ENCODE measurements at places on chromosomes 5 and 9. TPM values are rescaled to one million over a fixed set of nuclear protein-coding genes. Genes with fewer than 3 reads are reported as not detected.
A peak's percentile ranks its signal among the peaks of the same experiment; 100 is the strongest.

Gene TOMM5
- 79.9 TPM for total RNA-seq

Gene SLC45A2
- 7.6 TPM for total RNA-seq

Gene FBXW11
- total RNA-seq = 43.1 TPM

Gene RPP25L
- 20.3 TPM for total RNA-seq

Gene C5orf52
- not detected for total RNA-seq

Gene LIFR
- total RNA-seq = 43.4 TPM

Gene HTR1A
- total RNA-seq = not detected

- H3K27me3 ChIP-seq = no peaks in the 10 kb centered on the region
- peaks cover 15% of the 10 kb centered on the region for H3K4me1 ChIP-seq
- no peak overlapping the region for H3K4me3 ChIP-seq
- no peaks in the 10 kb centered on the region for H3K36me3 ChIP-seq
- no peak overlapping the region for H3K27ac ChIP-seq
- DNase-seq = no peak
Observed at GRCh38 chr9:27276193-27277030, 20.5 kb downstream of the EQTN start.

DNA sequence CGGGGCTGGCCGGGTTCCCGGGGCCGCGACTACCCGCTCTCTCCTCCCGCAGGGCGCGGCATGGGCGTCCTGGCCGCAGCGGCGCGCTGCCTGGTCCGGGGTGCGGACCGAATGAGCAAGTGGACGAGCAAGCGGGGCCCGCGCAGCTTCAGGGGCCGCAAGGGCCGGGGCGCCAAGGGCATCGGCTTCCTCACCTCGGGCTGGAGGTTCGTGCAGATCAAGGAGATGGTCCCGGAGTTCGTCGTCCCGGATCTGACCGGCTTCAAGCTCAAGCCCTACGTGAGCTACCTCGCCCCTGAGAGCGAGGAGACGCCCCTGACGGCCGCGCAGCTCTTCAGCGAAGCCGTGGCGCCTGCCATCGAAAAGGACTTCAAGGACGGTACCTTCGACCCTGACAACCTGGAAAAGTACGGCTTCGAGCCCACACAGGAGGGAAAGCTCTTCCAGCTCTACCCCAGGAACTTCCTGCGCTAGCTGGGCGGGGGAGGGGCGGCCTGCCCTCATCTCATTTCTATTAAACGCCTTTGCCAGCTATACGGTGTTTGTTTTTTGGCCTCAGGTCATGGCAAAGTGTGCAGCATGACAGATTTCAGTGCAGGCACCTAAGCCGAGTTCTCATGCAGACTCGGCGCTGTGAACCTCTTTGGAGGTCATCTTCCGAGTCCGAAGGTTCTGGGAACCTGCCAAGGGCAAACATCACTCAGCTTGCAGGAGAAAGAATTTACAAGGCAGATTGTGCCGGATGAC, 516 bp downstream of the MRPL41 start:
- peaks cover 41% of the 10 kb centered on the region for H3K4me1 ChIP-seq
- peaks cover 20% of the 10 kb centered on the region for H3K36me3 ChIP-seq
- H3K27me3 ChIP-seq = no peaks in the 10 kb centered on the region
- H3K27ac ChIP-seq = peak overlapping the region; percentile 90

GRCh38 chr5:129906177-129906887, 2.1 kb downstream of the CHSY3 start:
- peak overlapping the region; percentile 72 for H3K4me3 ChIP-seq
- peaks cover 22% of the 10 kb centered on the region for H3K4me1 ChIP-seq
- peaks cover 17% of the 10 kb centered on the region for H3K27me3 ChIP-seq
- H3K27ac ChIP-seq = no peak overlapping the region
- no peaks in the 10 kb centered on the region for H3K36me3 ChIP-seq
- DNase-seq = peak; percentile 61

- H3K4me3 ChIP-seq = no peak overlapping the region
- no peaks in the 10 kb centered on the region for H3K27me3 ChIP-seq
- no peaks in the 10 kb centered on the region for H3K36me3 ChIP-seq
- H3K4me1 ChIP-seq = no peaks in the 10 kb centered on the region
Observed at GRCh38 chr5:171157775-171158174, 151.3 kb upstream of the TLX3 start.

GRCh38 chr9:32010322-32010721, 374.1 kb upstream of the ACO1 start:
- no peak overlapping the region for H3K27ac ChIP-seq
- no peak for DNase-seq
- no peaks in the 10 kb centered on the region for H3K4me1 ChIP-seq
- no peaks in the 10 kb centered on the region for H3K36me3 ChIP-seq
- H3K4me3 ChIP-seq = no peak overlapping the region

DNA sequence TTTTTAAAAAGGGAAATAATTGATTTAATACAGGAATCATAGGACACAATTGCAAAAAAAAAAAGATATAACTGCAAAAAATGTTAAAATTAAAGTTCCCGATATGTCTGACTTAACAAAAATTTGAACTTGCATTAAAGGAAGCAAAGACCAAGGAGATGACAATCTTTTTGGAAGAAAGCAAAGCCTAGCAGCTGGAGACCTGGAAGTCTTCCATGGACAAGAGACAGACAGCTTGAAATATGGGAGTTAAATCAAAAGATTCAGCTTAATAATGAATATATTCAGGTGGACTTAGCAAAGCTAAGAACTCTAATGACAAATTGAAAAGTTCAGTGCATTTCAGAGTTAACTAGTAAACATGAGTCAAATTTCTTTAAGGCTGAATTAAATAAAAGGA, 568.7 kb upstream of the RGMB start:
- H3K27ac ChIP-seq = no peak overlapping the region
- H3K27me3 ChIP-seq = no peaks in the 10 kb centered on the region
- DNase-seq = no peak
- no peaks in the 10 kb centered on the region for H3K36me3 ChIP-seq

- H3K4me1 ChIP-seq = peaks cover 28% of the 10 kb centered on the region
- H3K4me3 ChIP-seq = no peak overlapping the region
- H3K27me3 ChIP-seq = no peaks in the 10 kb centered on the region
Observed at GRCh38 chr5:149320791-149321330, 24.4 kb upstream of the GRPEL2 start.

- H3K4me1 ChIP-seq = no peaks in the 10 kb centered on the region
- H3K36me3 ChIP-seq = no peaks in the 10 kb centered on the region
- no peak overlapping the region for H3K4me3 ChIP-seq
- no peak overlapping the region for H3K27ac ChIP-seq
- DNase-seq = no peak
Observed at GRCh38 chr9:101951598-101951997, 213.2 kb upstream of the GRIN3A start.

- H3K36me3 ChIP-seq = no peaks in the 10 kb centered on the region
- no peak for DNase-seq
- peaks cover 19% of the 10 kb centered on the region for H3K4me1 ChIP-seq
- no peak overlapping the region for H3K27ac ChIP-seq
- no peaks in the 10 kb centered on the region for H3K27me3 ChIP-seq
Observed at GRCh38 chr5:111694133-111694532, 62.9 kb downstream of the NREP start.

DNA sequence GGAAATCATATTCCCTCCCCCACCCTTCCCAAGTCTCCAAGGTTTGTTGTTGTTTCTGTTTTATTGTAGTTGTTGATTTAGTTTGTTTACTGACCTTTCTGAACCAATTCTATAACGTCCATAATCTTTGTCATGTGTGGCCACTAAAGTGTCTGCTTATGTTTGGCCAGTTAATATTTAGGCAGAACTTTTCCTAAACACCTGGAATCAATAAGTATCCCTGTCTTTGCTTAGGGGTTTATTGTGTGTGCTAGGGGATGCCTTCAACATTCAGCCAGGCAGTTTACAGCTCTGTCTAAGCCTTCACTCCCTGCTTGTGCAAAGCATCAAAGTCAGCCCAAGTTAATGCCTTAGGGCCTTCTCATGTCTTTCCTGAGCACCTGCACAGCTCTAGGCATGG, 16.9 kb upstream of the LECT2 start:
- H3K27me3 ChIP-seq = no peaks in the 10 kb centered on the region
- H3K36me3 ChIP-seq = no peaks in the 10 kb centered on the region
- H3K27ac ChIP-seq = no peak overlapping the region
- no peaks in the 10 kb centered on the region for H3K4me1 ChIP-seq
- no peak overlapping the region for H3K4me3 ChIP-seq

DNA sequence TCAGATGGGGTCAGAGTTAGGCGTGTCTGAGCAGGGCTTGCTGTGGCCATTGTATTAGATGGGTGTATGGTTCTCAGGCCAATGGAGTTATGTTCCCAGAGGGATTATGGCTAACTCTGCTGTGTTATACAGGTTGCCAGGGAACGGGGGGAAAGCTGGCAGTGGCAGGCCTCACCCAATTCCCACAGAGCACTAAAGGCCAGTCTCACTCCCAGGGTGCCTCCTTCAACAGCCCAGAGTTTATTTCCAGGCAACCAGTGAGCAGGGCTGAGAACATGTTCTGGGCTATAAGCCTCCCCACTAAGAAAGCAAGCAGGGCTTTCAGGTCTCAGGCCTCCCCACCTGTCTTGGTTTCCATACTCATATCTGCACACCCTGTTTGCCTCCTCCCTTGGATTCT, 597.9 kb downstream of the ZNF608 start:
- DNase-seq = no peak
- no peaks in the 10 kb centered on the region for H3K4me1 ChIP-seq
- no peak overlapping the region for H3K27ac ChIP-seq
- no peaks in the 10 kb centered on the region for H3K36me3 ChIP-seq

- no peaks in the 10 kb centered on the region for H3K27me3 ChIP-seq
- no peaks in the 10 kb centered on the region for H3K36me3 ChIP-seq
- no peak for DNase-seq
- no peak overlapping the region for H3K4me3 ChIP-seq
- no peak overlapping the region for H3K27ac ChIP-seq
Observed at GRCh38 chr5:122107016-122107415, 22.3 kb upstream of the ZNF474 start.
